ENCODE measurements at places on chromosomes 4 and X.

GRCh38 chr4:84491481-84491880, 7.6 kb downstream of the NKX6-1 start:
- no peak for DNase-seq

GRCh38 chrX:97109730-97110129, 226.0 kb downstream of the RPA4 start:
- DNase-seq, result no peak

DNA sequence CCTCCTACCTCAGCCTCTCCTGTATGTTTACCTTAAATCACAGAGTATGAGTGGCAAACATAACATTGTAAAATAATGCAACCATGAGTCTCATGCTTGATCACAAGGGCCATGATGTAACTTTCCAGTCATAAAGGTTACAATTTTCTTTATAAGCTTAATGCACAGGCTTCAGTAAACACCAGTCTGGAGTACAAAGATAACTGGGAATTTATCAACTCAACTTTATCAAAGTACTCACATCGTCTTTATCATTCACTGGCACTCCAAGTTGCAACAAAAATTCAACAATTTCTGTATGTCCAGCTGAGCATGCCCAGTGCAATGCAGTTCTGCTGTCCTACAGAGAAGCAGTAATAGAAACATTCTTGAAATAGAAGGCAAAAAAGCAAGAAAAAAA, 2.8 kb downstream of the PSMD10 start:
- DNase-seq, result no peak

GRCh38 chr4:2135083-2135482, 76.0 kb downstream of the NAT8L start:
- peak; percentile 49 for DNase-seq

DNA sequence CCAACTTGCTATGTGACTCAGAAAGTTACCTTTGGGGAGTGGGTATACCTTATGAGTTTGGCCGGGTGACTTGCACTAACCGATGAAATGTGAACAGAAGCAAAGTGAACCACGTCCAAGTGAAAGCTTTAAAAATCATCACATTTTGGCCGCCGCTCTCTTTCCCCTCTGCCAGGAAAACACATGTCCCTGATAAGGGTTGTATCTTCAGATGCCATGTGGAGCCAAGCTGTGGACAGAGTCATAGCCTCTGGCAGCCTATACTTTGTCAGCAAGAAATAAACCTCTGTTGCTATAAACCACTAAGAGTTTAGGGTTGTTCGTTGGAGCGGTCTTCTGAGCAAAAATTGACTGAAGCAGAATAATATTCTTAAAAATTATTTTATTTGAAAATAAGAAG, 92.3 kb downstream of the PRDM5 start:
- DNase-seq, result peak; percentile 55
